ENCODE measurements at places on chromosomes 1 and 21.

DNA sequence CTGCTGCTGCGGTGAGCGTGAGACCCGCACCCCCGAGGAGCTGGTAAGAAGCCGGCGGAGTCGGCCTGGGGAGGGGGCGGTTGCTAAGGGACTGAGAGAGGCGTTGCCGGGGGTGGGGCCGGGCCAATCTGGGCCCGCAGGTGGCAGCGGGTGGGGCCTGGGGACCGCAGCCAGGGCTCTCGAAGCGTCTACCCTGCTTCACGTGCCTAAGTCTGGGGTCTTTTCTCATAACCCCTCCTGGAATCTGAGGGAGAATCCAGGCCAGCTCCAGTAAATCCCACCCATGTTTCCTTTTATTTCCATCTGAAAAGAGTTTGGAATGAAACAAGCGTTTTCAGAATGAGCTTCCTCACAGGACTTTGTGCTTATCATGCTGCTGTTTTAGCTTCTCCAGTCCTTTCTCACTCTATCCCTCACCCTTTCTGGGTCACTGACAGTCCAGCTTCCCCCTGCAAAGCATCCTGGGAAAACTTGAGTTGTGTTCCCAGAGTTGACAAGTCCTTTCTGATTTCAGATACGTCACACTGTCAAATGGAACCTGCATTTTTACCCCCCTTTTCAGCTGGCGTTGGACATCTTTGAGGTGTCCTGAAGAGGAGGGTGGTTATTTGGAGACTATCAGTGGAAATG is 431 bp downstream of the CLCN6 start:
- DNase-seq, result no peak

GRCh38 chr1:19073311-19074186 is 117.1 kb upstream of the IFFO2 start:
- DNase-seq, result no peak

GRCh38 chr1:145785547-145785946 is 38.3 kb downstream of the RNF115 start:
- DNase-seq, result no peak

- no peak for DNase-seq
Observed at GRCh38 chr21:45818276-45818903, 163.2 kb upstream of the COL6A1 start.

DNA sequence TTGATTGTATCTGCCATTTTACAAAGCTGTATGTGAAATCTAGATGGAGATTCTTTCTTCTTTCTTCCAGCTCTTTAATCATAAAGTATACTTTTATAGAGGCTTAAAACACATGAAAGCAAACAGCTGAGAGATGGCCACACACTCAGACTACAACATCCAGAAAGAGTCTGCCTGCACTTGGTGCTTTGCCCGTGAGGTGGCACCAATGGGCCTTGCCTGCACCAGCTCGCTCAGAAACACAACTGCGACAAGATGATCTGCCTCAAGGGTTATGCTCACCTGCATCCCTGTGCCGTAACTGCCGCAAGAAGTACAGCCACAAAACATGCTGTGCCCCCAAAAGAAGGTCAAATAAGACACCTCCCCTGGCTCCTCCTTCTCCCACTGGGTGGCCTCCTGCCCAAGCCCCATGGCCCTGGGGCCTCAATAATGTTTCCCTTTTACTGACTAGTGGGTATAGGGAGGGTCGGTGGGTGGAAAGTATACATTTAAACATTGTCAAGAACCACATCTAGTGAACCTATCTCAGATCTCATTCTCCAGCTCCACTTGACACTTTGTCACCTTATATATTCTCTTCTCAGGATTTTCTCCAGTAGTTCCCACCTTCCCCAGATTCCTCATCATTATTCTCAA is 66.7 kb upstream of the ANGPTL3 start:
- no peak for DNase-seq

- DNase-seq, result no peak
Observed at GRCh38 chr1:167454304-167454893, 63.9 kb downstream of the CD247 start.

DNA sequence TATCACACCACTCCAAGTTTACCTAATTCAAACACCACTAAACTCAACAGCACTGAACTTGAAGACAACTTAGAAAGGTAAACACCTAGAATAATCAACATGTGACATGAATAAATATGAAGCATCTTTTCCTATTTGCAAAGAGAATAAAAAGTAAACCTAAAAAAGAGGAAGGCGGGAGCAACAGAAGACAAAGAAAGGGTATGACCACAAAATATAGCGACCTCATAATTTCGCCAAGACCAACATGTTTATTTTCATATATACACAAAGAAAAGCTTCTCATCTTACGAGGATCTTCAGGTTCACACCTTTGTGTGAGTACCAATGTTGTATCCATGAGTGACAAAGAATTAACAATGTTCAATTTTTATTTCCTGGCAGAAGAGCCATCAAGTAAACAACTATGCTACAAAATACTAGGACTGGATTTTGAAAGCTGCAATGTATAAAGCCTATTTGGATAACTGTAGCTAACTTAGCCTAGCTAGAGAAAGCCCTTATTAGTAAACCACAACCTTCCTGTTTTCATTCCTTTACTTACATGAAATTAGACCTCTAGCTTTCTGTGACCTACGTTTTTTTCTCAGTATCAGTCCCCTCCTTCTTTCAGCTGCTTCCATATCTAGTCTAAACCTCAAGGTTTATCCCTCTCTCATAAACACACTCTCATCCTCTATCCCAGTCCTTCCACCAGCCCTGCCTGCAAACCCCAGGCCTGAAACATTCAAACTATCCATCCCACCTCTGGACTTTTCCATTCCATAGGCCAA is 21.3 kb upstream of the PHTF1 start:
- no peak for DNase-seq

GRCh38 chr1:67575861-67576260 is 109.1 kb upstream of the GADD45A start:
- DNase-seq, result no peak

GRCh38 chr1:1599935-1600860 is at the start of gene FNDC10:
Gene FNDC10, minus strand, starts transcription at chr1:1600135. Its CDS starts 120 bp downstream, at chr1:1600015.
- no peak for DNase-seq

DNA sequence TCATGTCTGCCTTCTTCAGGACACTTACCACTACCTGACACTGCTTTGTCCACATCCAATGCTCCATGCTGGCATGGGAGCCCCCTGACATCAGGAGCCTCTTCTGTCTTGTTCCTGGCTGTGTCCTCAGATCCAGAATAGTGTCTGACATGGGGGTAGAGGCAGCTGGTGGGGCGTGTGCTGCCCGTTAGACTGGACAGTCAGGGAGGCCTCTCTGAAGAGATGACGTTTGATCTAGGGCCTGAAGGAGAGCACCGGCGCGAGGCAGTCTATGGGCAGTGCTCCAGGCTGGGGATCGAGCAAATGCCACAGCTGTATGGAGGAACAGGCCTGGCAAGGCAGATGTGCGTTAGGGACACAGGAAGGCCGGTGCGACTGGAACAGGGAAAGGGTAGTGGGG is 16.6 kb downstream of the SLC9A1 start:
- no peak for DNase-seq

- no peak for DNase-seq
Observed at GRCh38 chr1:18732686-18733085, 102.0 kb downstream of the PAX7 start.

DNA sequence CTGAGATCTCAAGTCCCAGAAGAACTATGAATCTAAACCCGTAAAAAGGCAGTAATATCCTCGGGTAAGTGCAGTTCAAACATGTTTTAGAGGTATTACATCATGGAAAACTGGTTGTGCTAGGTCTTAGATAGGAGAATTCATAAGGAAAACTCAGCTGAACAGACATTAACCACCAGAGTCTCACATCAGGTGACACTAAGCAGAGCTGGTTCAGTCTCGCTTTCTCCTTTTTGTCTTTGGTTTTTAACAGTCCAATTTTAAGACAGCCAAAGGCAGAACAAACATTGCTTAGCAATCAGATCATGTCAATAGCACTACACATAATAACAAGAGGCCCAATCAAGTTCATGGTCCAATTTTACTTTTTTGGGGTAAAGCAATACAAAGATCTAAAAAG is 63.1 kb upstream of the MUTYH start:
- no peak for DNase-seq

DNA sequence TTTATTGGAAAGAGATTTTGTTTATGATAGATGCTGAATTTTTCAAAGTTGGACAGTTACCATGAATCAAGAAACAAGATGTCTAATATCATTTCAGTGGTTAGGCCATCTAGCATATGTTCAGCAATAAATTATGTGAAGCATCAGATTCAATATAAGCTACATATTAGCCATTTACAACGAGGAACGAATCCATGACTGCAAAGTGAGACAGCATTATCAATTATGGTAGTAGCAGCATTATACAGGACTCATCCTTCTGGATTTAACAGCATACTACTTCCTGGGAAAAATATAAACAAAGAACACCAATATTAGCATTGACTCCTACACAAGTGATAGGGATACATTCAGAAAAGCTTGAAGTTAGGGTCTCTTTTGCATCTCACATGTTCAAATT is 59.1 kb downstream of the LRRC53 start:
- no peak for DNase-seq

DNA sequence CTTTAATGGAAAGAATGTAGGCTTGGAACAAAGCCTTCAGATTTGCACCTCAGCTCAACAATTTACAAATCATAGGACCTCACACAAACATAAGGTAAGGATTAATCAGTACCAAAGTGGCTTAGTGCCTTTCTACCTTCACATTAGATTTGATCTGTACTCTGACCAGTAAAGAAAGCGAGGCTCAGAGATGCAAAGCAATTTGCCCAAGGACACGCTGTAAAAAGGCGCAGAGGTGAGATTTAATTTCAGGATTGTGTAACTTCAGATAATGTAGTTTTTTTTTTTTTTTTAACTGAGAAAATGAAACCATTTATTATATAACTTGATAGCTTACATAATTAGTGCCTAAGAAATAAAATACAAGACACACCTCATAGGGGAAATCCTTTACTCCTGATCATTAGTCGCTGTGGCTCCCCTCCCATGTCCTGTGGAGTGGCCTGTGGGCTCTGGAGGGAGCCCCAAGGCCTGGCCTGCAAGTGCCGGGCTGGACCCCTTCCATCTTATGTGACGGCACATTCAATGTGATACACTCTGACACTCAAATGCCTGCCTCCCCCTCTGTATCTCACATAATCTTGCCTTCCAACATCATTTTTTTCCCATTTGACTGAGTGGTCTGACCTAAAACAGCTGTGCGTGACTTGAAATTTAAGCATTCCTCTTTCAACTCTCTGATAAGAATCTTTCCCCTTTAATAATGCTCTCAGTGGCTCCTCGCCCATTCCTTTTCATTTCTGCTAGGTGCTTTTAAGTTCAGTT is 426.5 kb upstream of the DAB1 start:
- no peak for DNase-seq

GRCh38 chr1:236536540-236536939 is 12.8 kb downstream of the LGALS8 start:
- no peak for DNase-seq

- no peak for DNase-seq
Observed at GRCh38 chr1:3683992-3684391, 31.7 kb downstream of the TP73 start.

DNA sequence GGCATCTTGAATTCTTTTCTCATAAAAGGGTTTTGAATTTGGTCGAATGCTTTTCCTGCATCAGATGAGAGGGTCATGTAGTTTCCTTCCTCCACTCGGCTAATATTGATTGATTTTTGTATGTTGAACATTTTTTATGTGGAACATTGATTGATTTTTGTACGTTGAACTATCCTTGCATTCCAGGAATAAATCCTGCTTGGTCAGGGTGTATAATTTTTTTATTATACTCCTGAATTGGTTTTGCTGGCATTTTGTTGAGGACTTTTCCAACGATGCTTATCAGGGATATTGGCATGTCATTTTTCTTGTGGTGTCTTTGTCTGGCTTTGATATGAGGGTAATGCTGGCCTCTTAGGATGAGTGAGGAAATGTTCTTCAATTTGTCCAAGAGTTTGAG is 8.5 kb downstream of the TMEM240 start:
- DNase-seq, result no peak

DNA sequence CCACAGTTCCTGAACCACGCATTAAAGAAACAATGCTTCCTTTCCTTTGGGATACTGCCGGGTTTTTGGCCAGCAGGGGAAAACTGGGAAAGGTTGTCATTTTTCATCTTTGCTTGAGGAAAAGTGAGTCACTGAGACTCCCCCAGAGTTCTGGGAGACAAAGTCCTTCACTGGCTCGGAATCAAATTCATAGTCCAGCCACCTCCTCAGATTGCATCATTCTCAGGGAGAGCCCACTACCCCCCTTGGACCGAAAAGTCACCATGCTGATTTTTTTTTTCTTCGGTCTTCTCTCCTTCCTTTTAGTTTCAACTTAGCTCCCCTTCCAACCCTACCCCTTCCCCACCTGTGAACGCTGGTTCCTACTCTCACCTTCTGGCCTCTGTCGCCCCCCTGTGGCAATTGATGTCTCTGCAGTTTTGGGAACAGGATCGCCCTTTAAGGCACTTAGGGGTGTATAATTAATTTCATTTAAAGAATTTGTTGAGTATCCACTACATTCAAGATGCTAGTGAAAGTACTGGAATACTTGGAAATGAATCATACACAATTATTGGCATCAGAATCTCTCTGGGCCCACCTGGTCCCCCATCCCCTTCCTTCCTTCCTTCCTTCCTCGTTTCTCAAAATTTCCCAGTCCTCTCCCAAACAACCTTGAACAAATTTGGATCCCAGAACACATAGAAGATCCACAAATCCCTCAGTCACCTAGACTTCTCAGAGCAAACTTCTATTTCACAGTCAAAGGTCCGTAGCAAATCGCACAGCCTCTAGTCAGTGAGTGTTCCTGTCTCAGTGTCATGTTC is 6.9 kb downstream of the ACKR1 start:
- no peak for DNase-seq

GRCh38 chr1:74652711-74653139 is 20.9 kb downstream of the ERICH3 start:
- no peak for DNase-seq

DNA sequence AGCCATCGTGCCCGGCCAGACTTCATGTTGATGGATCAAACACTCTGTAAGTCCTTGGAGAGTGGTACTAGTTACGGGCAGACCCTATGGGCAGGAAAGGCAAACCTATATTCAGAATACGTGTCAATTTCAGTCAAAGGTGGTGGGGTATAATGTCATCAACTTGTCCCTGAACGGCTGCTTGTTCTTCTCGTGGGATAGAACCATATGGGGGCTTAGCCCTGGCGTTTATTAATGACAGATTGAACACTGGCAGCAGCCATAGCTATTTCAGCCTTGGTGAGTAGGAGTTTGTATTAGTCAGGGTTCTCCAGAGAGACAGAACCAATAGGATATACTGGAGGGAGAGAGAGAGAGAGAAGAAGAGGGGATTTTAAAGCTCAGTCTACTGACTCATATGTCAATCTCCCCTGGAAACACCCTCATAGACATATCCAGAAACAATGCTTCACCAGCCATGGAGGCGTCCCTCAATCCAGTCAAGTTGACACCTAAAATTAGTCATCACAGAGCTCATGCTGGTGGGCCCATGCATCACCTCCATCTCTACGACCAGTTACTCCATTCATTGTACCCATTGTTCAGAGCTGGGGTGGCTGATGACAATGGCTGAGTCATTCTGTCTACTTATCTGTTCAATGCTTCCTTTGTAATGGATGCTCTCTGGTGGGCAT is 16.1 kb upstream of the AQP10 start:
- no peak for DNase-seq

DNA sequence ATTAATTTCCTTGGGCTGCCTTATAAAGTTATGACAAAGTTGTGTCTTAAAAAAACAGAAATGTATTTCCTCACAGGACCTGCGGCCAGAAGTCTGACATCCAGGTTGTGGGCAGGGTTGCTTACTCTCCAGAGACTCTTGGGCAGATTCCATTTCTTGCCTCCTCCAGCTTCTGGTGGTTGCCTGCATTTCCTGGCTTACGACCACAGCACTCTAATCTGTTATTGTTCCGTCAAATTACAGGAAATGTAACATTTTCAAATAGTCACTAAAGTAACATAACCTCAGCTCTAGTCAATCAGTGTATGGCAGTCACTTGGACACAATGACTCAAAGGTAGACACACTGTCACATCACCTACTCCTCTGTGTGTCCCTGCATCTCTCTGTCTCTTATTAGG is 226.8 kb downstream of the DNAH14 start:
- no peak for DNase-seq

Data from stimulated activated CD8-positive, alpha-beta memory T cell treated with anti-CD3 and anti-CD28 coated beads, Interleukin-4, amount 100 ng/mL, for 1 hour (primary cell).